ENCODE measurements at places on chromosomes 2 and 18.

- ATAC-seq = no peak
Measured at GRCh38 chr2:168136392-168136977, 110.9 kb downstream of the STK39 start.

DNA sequence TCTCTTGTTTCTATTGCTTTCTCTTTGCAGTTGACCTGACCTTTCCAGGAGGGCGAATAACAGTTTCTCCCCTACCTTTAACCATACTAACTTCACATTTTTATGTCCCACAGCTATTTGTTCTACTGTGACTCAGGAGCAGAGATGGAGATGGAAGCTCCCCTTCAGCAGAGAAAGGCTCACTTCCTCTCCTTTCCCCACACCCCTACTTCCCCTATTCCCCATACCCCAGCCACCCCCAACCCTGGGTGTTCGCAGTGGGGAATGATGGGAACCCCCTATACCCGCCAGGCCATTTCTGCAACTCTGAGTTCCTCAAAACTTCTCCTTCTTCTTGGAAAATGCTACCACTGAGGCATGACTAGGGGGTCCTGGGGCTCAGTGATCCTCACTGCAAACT lies 285.4 kb upstream of the MGAT5 start:
- ATAC-seq = no peak

GRCh38 chr18:62643181-62643580 lies 72.2 kb upstream of the PHLPP1 start:
- ATAC-seq = no peak

GRCh38 chr2:37412231-37412630 lies 67.8 kb downstream of the QPCT start:
- ATAC-seq = no peak

DNA sequence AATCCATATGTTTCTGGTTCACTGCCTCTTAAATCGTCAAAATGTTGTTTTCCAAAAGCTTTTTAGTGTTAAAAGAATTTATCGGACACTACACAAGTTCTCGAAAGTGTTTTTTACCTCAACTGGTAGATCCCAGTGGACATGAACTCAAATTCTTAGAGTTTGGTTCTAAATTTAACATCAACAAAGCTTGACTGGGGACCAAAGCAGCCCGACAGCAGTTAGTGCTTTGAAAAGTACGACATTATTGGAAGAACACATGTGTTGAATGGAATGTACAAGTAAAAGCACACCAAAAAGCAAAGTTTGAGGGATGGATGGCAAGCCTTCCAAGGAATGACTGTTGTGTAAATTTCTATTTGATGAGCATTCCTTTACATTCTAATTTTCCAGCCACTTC lies 803.9 kb upstream of the POU3F3 start:
- ATAC-seq = no peak

DNA sequence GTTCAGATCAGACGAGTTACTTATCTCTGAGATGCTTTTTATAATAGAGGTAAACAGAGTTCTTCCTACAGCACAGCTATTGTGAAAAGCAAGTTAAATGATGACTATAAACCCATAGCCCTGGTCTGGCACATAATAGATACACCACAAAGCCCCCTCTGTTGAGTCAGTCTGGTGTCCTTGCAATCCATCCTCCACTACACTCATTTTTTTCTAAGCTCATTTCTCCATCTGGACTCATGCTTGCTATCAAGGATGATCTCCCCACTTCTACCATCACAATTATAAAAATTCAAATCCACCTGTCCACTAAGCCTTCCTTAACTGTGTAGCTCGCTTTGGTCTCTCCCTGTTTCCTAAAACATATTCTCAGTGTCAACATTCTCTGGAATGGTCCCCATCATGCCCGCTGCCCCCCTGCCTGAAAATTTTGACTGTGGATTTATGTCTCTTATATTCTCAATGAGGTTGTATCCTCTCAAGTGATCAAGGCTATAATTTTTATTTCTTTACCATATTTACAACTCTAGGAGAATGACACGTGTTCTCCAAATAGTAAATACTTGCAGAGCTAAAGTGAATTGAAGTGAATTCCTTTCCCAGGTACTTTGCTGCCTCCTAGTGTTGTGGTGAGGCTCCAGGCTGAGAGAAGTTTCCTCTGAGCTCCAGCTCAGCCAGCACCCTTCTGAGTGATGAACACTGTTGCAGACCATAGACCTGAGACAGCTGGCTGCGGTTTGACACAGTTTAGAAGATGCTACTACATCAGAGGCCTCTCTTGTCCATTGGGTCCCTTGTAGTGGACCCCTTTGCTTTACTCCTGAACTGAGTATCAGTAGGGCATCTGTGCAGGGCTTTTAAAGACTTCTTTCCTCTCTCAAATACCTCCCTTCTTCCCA lies 108.7 kb downstream of the DPP10 start:
- peak; percentile 92 for ATAC-seq

GRCh38 chr18:75198036-75198435 lies 10.9 kb downstream of the PTGR3 start:
- ATAC-seq = no peak

GRCh38 chr2:169452080-169452479 lies 27.2 kb upstream of the BBS5 start:
- no peak for ATAC-seq

GRCh38 chr2:64421201-64421600 lies 32.8 kb upstream of the LGALSL start:
- no peak for ATAC-seq
